ENCODE measurements at places on chromosomes 11 and 22.

DNA sequence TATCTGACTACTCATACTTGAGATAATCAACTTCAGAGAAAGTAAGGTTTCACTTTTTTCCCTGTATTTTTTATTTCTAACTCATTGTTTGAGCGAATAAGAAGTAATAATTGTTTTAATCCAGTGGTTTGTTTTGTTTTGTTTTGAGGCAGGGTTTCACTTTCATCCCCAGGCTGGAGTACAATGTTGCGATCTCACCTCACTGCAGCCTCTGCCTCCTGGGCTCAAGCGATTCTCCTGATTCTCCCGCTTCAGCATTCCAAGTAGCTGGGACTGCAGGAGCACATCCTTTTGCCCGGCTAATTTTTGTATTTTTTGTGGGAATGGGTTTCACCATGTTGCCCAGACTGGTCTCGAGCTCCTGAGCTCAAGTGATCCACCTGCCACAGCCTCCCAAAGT is 8.6 kb downstream of the GTF2H1 start:
- no peak for DNase-seq

DNA sequence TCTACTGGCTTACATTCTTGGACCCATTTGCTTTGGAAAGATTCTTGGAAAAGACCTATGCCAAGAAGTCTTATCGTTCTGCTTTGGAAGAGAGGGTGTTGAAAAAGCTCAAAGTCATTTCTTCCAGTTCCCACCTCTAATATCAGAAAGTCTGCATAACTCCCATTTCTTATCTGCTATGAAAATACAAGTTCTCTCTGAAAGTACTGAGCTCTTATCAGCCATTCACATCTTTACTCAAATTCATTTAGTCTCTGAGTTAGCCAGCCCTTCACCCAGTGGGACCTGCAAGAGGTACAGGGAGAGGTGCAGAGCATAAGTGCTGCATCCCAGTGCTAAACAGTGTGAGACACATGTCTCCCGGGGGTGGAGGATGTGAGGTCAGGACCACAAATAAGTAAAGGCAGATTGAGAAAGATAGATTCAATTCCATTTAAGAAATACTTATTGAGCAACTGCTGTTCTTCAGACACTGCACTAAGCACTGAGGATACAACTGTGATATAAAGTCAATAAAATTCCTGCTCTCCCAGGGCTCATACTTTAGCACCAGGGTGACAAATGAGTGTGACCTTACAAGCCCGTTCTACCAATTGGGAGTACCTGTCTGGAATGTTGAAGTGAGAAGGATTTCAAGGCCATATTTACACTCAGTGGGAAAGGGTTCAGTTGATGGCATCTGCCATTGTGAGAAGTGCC is 76.7 kb downstream of the PISD start:
- DNase-seq, result no peak

GRCh38 chr11:72838691-72839305 is 24.6 kb downstream of the ATG16L2 start:
- DNase-seq, result no peak

DNA sequence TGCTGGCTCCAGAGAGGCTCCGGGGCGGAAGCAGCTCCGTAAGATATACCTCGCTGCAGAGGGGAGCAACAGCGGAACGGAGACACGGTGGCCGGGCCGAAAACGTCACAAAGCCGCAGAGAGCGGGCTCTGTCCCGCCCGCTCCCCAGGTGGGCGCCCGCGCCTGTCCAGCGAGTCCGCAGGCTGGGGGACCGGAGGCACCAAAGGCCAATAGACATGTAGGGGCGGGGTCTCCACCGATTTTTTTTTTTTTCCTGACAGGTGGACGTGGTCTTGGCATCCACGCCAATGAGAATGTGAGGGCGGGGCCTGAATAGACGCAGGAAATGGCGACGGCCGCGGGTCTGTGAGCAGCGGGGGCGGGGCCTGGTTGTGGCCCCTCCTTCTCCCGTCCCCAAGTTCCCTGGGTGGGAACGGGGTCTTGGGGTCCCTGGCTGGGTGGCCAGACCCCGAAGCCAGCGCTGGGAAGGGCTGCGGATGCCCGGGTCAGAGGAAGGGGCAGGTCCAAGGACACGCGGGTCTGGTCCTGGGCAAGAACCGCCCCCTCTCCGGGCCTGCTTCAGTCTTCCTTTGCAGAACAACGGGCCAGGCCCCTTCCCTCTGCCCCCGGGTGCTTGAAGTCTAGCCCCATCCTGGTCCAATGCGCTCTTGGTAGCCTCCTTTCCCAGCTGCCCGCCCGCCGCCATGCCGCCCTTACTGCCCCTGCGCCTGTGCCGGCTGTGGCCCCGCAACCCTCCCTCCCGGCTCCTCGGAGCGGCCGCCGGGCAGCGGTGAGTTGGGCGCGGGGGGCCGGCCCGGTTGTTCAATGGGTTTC is at the start of gene DNAJC4:
DNAJC4 (plus strand) TSS at position 378 of the 814 bp plus-strand sequence; CDS start at position 685, 307 bp downstream.
- peak; percentile 92 for DNase-seq

GRCh38 chr22:36727110-36727509 is 23.6 kb upstream of the CACNG2 start:
- DNase-seq, result no peak

DNA sequence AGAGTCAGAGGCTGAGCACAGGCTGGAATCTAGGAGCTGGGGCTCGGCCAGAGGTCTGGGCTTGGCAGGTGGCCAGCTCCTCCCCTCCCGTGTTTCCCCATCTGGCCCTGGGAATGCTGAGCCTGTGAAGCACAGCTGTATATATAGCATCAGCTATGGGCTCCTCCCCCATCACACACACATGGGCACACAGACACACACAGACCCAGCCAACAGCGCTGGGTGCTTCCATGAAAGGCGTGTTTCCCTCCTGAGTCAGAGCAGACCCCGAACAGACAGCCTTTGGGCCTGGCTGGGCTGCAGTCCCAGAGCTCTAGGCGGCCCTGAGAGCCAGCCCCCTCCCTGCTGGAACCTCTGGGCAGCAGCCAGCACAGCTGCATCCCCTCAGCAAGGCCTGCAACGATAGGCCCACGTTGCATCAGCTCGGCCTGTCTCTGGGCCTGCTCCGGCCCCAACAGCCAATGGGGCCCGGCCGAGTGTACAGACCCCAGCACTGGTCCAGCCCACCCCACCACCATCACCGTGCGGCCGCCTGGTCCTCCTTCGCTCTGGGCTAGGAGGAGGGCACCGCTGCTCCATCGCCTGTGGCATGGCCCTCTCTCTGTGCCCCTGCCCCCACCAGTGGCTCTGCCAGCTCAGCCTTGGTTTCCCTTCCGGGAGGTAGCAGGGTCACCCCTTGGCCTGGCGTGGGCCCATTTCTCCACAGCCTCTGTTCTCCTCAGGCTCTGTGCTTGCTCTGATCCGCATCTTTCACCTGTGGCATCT is 7.6 kb upstream of the SERPINH1 start:
- DNase-seq, result no peak

- no peak for DNase-seq
Measured at GRCh38 chr11:79578116-79578515, 137.3 kb upstream of the TENM4 start.

- peak; percentile 82 for DNase-seq
Measured at GRCh38 chr11:2888266-2888968, 2.8 kb upstream of the CDKN1C start.

- DNase-seq, result no peak
Measured at GRCh38 chr11:104343578-104343977, 179.6 kb upstream of the PDGFD start.

GRCh38 chr11:393219-394033 is 583 bp upstream of the PKP3 start:
- no peak for DNase-seq

DNA sequence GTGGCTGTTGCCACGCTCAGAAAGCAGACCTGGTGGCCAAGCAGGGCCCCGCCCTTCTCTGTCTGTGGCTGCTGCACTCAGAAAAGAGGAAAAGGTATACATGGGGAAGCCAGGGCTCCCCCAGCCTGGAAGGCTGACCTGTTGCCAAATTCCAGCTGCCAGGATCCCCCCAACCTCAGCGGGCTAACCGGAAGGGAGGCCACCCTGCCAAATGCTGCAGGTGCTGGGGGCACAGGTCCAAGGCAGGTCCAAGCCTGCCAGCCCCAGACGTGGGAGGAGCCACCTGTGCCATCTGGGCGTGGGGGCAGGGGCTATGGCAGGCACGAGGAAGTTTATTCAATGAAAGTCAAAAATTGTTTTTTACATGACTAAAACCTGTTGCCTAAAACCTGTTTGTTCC is 2.6 kb downstream of the NPTXR start:
- DNase-seq, result no peak

DNA sequence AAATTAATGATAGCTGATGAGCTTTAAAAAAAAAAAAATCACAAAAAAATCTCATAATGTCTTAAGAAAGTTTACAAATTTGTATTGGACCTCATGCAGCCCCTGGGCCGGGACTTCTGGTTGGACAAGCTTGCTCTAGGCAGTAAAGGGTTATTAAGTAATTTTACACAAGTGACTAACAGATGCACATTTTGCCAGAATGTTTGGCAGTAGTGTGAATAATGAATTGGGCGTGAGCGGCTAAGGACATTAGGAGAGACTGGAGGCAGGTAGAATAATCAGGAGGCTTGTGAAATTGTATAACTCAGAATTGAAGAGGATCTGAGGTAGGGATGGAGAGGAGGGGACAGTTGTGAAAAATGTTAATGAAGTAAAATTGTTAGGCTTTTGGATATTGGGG is 77.4 kb downstream of the HIPK3 start:
- DNase-seq, result no peak

DNA sequence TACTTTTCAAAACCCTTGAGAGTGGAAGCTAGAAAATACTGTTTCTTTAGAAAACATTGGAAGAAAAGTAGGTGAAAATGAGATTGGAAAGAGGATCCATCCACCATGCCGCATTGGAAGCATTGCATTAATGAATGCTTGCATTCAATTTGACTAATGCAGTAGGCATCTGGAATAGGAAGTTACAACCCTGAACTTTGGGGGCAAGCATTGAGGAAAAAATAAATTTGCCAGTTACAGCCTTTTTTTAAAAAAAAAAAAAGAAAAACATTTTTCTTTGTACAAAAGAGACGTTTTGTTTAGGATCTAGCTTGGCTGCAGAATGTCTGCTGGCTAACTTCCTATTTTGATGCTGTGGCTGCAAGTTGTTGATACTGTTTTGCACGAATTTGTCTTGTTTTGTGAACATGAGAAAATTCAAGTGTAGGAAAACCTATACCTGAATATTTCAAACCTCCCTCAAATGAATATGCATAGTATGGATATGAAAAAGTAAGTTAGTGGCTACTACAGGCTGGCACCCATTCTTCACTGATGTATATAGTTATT is 28.1 kb downstream of the RTN3 start:
- DNase-seq, result no peak

- DNase-seq, result no peak
Measured at GRCh38 chr11:66247295-66247694, 21.1 kb upstream of the RAB1B start.

- DNase-seq, result no peak
Measured at GRCh38 chr11:132050577-132051165, 680.3 kb downstream of the NTM start.

DNA sequence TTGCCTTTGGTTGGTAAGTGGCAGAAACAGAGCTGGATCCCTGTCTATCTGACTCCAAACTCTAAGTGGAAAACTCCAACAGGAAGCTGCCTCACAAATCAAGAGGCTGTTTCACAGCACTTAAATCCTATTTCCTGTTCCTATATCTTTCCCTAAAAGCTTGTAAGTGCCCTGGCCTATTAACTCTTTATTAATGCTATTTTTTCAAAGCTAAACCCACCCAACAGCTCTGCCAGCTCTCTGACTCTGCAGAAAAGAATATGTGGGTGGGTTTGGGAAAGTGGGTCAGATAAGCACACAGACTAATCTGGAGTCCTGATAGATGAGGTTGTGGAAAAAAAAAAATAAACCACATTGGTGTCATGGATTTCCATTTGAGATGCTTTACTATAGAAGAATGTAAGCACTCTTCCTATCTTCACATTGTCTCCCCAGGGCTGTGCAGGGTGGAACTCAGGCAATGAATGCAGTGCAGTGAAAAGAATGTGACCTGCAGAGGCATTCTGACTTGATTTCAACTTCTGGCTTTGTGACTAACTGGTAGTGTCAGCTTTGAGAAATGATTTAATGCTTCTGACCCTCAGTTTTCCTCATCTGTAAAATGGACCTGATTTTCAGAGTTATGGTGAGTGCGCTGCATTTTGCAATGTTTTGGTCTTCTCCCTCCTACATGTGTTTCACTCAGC is 125.6 kb downstream of the AASDHPPT start:
- DNase-seq, result no peak

GRCh38 chr11:15195454-15196200 is 80.9 kb downstream of the INSC start:
- no peak for DNase-seq

DNA sequence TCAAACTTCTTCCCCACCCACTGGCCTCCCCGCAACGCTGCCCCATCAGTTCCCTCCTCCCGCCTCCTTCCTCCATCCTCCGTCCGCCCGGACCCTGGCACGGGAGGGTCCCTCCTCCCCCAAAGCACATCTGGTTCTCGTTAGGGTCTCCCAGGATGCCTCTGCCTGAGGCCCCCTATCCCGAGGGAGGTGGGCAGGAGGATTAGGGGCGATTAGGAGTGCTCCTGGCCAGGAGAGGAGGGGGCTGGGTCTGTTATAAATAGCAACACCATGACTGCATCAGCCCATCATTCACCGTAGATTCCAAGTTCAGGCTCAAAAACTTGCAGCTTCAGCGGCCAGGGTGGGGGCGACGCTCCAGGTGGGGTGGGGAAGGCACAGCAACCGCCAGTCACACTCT is 10.4 kb downstream of the MYRF start:
- no peak for DNase-seq

- DNase-seq, result no peak
Measured at GRCh38 chr11:66274219-66274618, 3.8 kb upstream of the CNIH2 start.
